ENCODE measurements at places on chromosomes 7 and 10.

- DNase-seq = no peak
These were observed 40.3 kb upstream of the LRRC17 start for GRCh38 chr7:102872460-102872859.

- DNase-seq = no peak
These were observed 266.6 kb downstream of the HDAC9 start for GRCh38 chr7:18762189-18762588.

- DNase-seq = no peak
These were observed 48.0 kb upstream of the MSRB2 start for GRCh38 chr10:23047201-23048050.

DNA sequence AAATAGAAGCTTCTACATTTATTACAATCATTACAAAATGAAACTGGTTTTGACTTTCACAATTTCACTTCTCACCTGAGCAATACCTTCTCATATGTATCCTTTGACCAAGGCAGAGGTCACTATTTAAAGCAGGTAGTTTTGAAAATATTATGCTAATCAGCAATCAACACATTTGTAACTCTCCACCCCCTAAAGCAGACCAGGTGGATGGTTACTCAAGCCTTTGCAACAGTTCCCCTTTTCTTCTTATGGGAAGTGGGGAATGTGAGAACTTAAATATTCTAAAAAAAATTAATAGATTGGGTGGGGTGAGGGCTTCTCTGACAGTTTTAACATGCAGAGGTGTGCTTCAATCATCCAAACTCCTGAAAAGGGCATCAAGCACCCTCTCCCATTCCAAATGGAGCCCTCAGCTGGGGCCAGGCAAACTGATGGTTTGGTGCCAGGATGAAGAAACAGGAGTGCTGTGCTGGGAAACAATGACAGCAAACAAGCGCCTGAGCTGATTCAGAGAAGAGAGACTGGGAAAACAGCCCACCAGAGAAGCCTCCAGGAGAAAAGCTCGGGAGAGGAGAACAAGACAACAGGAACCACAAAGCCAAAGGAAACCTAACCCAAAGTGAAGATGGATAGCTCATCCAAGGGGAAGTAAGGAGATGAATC, 17.1 kb downstream of the RAPGEF5 start:
- no peak for DNase-seq

DNA sequence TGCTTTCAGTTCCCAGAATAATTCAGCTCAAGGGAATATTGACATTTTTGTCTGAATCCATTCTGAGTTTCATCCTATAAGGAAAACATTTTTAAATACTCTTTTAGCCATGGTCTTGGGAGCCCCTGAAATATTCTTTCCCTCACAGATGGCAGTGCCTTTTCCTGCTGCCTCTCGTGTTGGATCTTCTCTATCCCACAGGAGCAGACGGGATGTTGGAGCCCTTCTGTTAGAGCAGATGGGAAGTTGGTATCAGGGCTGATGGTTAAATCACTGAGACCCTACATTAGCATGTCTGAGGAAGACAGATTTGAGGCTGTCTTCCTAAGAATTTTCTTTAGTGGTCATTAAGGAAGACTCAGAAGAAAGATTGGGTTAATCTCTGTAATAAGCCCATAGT, 737.8 kb downstream of the LRMDA start:
- no peak for DNase-seq

DNA sequence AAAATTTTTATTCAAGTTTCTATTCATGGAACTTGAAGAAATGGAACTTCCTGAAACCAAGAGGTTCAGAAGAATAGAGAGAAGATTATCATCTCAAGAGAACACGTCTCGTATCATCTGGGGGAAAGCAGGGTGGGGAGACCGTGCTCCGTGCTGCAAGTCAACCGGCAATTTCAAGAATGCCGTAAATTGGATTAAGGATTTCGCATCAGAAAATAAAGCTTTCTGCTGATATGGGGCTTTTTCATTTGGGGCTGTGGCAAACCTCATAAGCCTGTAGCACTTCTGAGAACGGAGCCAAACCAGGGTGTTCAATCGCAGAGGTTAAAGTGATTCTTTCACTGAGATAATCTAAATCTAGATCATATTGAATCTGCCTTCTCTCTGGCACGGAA, 150.1 kb upstream of the NPS start:
- no peak for DNase-seq

DNA sequence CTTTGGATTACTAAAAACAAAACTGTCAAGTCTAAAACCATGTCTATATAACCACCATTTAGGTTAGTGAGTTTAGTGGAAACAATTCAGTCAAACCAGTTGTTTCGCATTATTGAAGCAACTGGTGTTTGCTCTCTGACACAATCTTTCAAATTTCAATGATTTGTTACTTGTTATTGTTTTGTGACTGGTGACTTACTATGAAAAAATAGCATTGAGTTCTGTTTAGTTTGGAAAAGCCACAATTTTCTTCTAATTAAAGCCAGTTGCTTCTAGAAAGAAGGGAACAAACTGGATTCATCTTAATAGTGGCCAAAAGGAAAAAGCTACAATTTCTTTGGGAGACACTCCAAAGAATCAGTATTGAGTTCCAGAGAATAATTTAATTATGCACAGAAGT, 30.4 kb downstream of the LAMB4 start:
- no peak for DNase-seq

DNA sequence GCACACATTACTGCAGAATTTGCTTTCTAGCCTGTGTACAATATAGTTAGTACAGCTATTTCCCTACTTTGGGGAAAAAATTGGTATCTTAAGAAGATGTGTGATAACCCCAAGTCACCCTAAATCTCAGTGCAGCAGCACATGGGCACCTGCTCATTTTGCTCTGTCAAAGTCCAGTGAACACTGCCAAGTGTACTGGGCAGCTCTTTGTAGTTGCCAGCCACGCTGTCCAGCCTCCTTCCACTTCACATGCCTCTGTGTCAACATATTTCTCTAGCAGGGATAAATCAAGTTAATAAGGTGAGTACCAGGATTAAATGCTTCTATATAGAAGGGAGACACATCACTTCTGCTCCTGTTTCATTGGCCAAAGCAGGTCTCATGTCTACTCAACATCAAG, 87.1 kb upstream of the CDC14C start:
- no peak for DNase-seq

DNA sequence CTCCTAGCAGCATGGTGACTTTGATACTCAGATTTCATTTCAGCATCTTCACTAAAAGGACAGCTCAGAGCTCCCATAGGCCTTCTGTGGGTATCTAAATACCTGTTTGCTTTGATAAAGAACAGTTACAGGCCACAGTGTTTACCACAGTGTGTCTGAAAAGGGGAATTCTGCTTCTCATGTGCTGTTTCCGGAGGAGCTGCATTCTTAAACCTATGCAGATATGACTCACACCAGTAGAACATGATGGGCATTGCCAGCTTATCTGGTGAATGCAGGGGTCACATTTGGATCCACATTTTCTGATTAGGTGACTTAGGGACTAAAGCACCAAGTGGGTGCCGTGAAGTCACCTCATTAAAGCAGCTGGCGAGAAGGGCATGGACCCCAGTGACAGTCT, 52.6 kb downstream of the TRRAP start:
- no peak for DNase-seq

DNA sequence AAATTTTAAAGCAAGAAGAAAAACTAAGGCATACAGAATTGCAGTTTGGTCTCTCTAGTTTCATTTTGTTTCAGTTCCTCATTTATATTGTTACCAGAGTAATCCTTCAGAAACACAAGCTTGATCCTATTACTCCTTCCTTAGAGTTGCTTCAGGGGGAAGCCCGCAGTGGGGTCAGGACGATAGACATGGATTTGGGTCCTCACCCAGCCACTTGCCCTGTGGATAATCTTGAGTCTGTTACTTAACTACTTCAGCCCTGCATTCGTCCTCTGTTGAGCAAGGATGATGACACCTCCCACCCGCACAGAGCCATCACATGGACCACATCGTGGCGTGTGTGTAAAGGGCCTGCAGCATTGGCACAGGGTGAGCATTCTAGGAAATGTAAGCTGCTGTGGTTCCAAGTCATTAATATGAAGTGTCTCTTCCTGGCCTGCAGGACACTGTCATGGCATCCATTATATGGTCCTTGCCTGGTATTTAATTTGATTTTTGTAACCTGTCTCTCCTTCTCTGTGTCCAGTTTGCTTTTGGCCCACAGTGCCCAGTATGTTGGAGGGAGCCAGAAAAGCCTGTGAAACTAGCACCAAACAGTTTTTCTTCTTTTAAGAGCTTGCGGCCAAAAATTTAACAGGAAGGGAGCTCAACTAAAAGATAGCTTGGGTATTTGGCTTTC, 111.2 kb downstream of the EEPD1 start:
- no peak for DNase-seq

- DNase-seq = no peak
These were observed 32.7 kb downstream of the SEM1 start for GRCh38 chr7:96676919-96677318.

DNA sequence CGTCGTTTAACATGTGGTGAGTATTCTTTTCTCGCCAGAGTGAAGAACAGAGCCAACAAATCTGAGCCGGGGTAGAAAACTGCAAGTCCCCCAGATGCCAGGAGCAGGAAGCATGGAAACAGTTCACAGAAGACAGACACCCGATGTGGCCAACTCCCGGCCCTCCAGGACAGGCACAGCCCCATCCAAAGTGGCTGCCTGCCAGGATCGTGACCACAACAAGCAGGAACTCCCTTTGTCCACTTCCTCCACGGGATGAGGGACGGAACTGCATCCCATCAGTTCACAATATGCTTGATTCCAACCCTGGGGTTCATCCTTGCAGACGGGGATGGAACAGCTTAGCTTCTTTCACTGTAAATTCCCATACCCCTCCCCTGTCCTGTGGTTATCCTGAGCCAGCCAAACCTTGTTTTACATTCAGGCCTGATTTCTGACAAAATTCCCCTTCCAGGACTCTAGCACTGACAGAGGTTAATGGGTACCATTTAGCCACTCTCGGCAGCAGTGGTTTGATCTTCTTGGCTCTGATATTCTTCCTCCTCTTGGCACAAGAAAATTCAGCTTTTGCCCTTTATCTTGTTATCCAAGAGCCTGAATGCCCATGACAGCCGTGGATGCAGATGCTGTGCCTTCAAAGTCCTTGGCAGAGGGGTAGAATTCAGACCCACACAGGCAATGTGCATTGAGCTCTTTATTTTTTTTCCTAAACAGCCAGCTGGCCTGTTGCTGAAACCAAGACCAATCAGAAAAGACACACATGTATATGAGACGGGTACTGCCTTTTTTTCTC, 105.5 kb upstream of the FAM204A start:
- no peak for DNase-seq

DNA sequence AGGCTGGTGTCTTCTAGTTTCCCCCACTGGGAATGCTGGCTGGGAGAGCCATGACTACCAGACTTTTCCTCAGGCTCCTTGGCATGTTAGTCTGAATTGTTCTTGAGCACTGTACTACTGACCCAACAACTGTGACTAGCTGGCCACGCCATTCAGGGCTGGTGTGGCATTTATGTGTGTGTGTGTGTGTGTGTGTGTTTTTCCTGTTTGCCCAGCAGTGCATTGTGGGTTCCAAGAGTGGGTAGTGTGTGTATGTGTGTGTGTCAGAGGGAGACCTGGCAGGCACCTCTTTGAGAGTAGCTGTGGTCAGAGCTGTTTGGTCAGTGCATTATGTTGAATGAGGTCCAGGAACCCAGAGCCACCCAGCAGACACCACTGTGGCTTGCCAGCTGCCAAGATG, 9.2 kb downstream of the PCBD1 start:
- no peak for DNase-seq

- no peak for DNase-seq
These were observed 18.3 kb downstream of the SGMS1 start for GRCh38 chr10:50605269-50605950.

DNA sequence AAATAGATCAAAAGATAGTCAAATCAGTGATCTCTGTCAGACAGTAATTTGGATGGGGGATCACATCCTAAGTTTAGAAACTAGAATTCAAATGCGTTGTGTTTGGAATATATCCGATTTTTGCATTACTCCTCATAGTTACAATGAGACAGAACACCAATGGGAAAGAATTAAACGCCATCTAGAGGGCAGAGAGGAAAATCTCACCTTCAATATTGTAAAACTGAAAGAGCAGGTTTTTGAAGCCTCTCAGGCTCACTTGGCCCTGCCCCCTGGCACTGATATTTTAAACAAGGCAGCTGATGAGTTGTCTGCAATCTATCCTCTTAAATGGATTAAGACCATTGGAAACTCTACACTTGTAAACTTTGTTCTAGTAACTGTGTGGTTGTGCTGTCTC, 17.7 kb downstream of the FRG2B start:
- DNase-seq = no peak

DNA sequence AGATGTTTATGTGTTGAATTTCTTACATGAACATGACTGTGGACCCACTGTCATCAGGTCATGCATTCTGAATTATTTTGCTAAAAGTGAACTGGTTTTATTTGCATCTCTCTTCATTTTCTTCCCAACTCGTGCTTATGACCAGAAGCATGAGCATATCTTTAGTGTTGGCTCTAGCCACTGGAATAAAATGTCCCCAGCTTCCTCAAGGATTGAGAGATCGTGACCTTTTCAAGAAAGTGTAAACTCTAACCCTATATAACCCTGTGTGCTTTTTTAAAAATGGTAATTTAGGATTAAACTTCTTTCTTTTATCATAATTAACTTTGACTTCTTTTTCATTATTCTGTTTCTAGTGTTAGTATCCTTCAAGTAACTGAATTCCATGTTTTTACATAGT, 55.5 kb downstream of the VTI1A start:
- DNase-seq = no peak

DNA sequence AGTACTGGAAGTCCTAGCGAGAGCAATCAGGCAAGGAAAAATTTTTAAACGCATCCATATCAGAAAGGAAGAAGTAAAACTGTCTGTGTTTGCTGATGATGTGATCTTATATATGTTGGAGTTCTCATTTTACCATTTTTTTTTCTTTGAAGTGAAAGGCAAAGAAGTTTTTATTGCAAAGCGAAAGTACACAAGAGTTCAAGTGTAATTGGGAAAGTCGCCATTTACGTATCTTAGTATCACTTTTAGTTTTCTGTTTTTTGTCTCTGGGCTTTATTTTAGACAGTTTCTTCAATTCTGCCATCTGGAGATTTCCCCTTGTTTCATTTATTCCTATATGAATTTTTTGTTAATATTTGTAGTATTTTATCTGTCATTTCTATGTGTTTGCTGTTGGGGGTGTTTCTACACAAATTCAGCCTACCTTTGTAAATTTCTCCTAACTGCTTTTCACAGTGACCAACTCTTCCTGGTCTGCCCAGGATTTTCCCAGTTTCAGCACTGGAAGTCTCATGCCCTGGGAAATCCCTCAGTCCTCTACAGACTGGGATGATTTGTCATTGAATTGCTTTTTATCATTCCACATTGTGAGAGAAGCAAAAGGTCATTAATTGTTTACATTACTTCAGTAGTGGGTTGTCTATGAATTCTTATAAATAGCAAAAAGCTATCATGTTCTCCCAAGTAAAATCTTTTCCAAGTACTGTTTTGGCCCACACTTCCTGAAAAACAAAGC, 23.2 kb downstream of the BET1 start:
- no peak for DNase-seq
